ENCODE measurements at places on chromosomes 1 and 21. TPM values are rescaled to one million over a fixed set of nuclear protein-coding genes. Genes with fewer than 3 reads are reported as not detected.

GRCh38 chr1:200738949-200739651 lies 407 bp downstream of the CAMSAP2 start:
- H3K4me1 ChIP-seq: no peaks in the 10 kb centered on the region
- no peaks in the 10 kb centered on the region for H3K36me3 ChIP-seq
- DNase-seq: peak; percentile 94
- peak overlapping the region; percentile 46 for H3K4me3 ChIP-seq

GRCh38 chr1:150596095-150596892 lies 16.9 kb upstream of the MCL1 start:
- H3K27ac ChIP-seq: no peak overlapping the region
- no peak overlapping the region for H3K4me3 ChIP-seq
- no peak for DNase-seq
- no peaks in the 10 kb centered on the region for H3K27me3 ChIP-seq
- H3K36me3 ChIP-seq: no peaks in the 10 kb centered on the region
- no peaks in the 10 kb centered on the region for H3K4me1 ChIP-seq

GRCh38 chr1:156217871-156218270 lies 5.1 kb downstream of the PMF1 start:
- peak overlapping the region; percentile 1 for H3K27ac ChIP-seq
- DNase-seq: no peak
- H3K4me3 ChIP-seq: no peak overlapping the region
- no peaks in the 10 kb centered on the region for H3K27me3 ChIP-seq
- H3K4me1 ChIP-seq: no peaks in the 10 kb centered on the region

GRCh38 chr1:219365451-219365850 lies 191.8 kb downstream of the LYPLAL1 start:
- H3K36me3 ChIP-seq: no peaks in the 10 kb centered on the region
- no peak overlapping the region for H3K27ac ChIP-seq
- no peak for DNase-seq
- H3K4me1 ChIP-seq: no peaks in the 10 kb centered on the region

The RORC gene
- total RNA-seq: not detected

DNA sequence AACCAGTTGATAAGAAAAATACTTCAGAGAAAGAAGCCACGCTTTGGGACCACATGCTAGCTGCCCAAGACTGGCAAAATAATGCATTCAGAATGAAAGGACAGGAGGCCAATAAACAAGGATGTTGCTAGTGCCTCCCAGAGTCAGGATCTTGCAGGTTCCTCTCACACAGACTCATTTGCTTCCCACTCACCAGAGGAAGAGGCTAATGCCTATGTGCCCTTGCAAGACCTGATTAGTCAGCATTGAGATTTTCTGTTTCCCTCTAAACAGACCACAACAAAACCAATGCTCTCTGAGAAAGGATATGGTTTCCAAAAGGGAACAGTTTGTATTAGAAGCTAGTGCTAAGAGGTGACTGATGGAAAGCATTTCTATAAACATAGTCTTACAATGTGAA lies 85.7 kb downstream of the NRDC start:
- peaks cover 13% of the 10 kb centered on the region for H3K36me3 ChIP-seq
- H3K4me1 ChIP-seq: no peaks in the 10 kb centered on the region
- no peak overlapping the region for H3K4me3 ChIP-seq
- no peaks in the 10 kb centered on the region for H3K27me3 ChIP-seq

GRCh38 chr1:220791956-220792355 lies 5.2 kb downstream of the MTARC1 start:
- H3K27me3 ChIP-seq: no peaks in the 10 kb centered on the region
- H3K4me1 ChIP-seq: no peaks in the 10 kb centered on the region

GRCh38 chr1:96498744-96499340 lies 222.7 kb upstream of the PTBP2 start:
- H3K27ac ChIP-seq: no peak overlapping the region
- H3K27me3 ChIP-seq: no peaks in the 10 kb centered on the region
- no peaks in the 10 kb centered on the region for H3K4me1 ChIP-seq
- H3K4me3 ChIP-seq: no peak overlapping the region
- H3K36me3 ChIP-seq: no peaks in the 10 kb centered on the region
- DNase-seq: no peak

The OR2T29 gene
- not detected for total RNA-seq

The ZNF648 gene
- not detected for total RNA-seq

- no peaks in the 10 kb centered on the region for H3K27me3 ChIP-seq
- H3K27ac ChIP-seq: no peak overlapping the region
- H3K36me3 ChIP-seq: no peaks in the 10 kb centered on the region
- no peak overlapping the region for H3K4me3 ChIP-seq
- H3K4me1 ChIP-seq: no peaks in the 10 kb centered on the region
These were observed 2005.7 kb downstream of the MRPL39 start for GRCh38 chr21:23601549-23601948.

GRCh38 chr1:235239851-235240250 lies 78.8 kb upstream of the RBM34 start:
- H3K27me3 ChIP-seq: no peaks in the 10 kb centered on the region
- no peak overlapping the region for H3K27ac ChIP-seq
- no peaks in the 10 kb centered on the region for H3K36me3 ChIP-seq
- no peaks in the 10 kb centered on the region for H3K4me1 ChIP-seq

DNA sequence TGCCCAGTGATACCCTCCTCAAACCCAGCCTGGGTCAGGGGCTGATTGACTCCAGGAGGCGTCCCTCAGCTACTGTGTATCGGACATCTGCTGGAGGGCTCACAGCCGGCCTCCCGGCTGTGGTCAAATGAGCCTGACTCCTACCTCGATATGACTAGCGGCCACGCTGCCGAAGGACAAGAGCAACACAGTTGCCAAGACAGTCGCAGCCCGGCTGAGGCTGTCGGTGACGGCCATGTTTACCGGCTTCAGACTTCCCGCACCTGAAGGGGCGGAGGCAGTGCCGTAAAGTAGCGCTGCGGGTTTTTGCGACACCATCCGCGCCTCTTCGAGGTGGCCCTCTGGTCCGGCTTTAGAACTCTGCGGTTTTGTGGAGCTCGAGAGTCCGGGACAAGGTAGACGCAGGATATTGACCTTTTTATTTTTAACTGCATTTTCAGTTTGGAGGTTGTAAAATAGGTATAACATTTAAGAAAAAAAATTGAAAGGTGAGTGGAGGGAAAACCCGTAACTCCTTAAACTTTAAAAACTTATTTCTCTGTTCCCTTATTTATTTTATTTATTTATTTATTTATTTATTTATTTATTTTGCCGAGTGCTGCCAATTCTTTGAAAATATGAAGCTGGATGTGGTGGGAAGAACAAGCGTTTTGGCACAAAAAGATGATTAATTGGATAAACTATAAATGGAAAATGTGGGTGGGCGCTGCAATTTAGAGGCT lies at the start of gene PIGK:
Gene PIGK, minus strand, starts transcription at position 265 of the 722 bp plus-strand sequence. Its CDS starts 28 bp downstream, at position 237.
- peak; percentile 95 for DNase-seq
- no peaks in the 10 kb centered on the region for H3K36me3 ChIP-seq
- peaks cover 5% of the 10 kb centered on the region for H3K4me1 ChIP-seq
- H3K27ac ChIP-seq: peak within 1 kb of the TSS; percentile 80
- peak within 1 kb of the TSS; percentile 89 for H3K4me3 ChIP-seq

- H3K27me3 ChIP-seq: no peaks in the 10 kb centered on the region
- no peak overlapping the region for H3K27ac ChIP-seq
- H3K4me1 ChIP-seq: peaks cover 4% of the 10 kb centered on the region
- no peak for DNase-seq
- no peaks in the 10 kb centered on the region for H3K36me3 ChIP-seq
- no peak overlapping the region for H3K4me3 ChIP-seq
These were observed 3.1 kb downstream of the FUCA1 start for GRCh38 chr1:23864801-23865542.

DNA sequence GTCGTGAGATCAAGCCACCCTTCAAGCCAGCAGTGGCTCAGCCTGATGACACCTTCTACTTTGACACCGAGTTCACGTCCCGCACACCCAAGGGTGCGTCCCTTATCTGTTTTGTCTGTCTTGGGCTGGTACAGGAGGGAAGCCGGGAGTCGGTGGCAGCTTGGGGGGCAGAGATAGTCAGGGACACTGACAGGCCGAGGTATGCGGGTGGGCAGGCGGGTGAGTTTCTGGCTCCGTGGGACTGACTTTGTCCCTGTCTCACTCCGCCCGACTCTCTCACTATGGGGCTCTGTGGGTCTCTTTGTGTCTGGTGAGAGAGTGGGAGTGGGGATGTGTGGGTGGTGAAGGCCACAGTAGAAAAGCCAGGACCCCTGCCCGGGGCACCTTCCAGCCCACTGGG lies 27.4 kb downstream of the RPS6KA1 start:
- H3K4me3 ChIP-seq: no peak overlapping the region
- no peaks in the 10 kb centered on the region for H3K4me1 ChIP-seq
- H3K36me3 ChIP-seq: no peaks in the 10 kb centered on the region
- no peaks in the 10 kb centered on the region for H3K27me3 ChIP-seq

- no peak overlapping the region for H3K4me3 ChIP-seq
- H3K27me3 ChIP-seq: no peaks in the 10 kb centered on the region
- no peaks in the 10 kb centered on the region for H3K36me3 ChIP-seq
- DNase-seq: no peak
- no peak overlapping the region for H3K27ac ChIP-seq
- H3K4me1 ChIP-seq: no peaks in the 10 kb centered on the region
These were observed 16.6 kb upstream of the ESRRG start for GRCh38 chr1:216739793-216740192.

DNA sequence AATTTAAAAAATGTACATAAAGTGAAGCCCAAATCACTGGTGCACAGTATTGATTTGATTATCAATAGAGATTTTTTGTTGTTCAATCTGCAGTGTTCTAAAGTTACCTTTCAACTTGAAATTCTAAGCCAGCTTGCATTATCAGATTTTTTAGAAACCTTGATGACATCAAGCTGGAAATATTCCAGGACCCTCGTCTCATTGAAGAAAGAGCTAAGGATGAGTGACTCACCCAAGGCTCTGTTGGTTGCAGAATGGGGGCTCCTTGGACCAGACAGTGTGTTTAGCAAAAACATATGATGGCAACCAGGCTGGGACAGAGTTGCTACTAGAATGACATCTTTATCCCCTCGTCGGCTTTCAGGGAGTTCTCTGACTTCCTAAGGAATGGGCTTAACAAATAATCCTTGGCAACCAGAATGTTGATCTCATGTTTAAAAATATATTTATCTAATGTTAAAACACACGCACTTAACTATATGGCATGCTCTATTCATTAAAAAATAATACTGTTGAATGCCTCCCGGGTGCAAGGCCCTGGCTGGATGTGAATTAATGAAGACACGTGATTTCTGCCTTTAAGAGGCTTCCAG lies 79.7 kb downstream of the RUNX3 start:
- no peak for DNase-seq
- H3K36me3 ChIP-seq: no peaks in the 10 kb centered on the region
- no peaks in the 10 kb centered on the region for H3K4me1 ChIP-seq
- H3K27ac ChIP-seq: no peak overlapping the region
- H3K27me3 ChIP-seq: no peaks in the 10 kb centered on the region
- H3K4me3 ChIP-seq: no peak overlapping the region

The DNASE2B gene
- total RNA-seq: not detected

DNA sequence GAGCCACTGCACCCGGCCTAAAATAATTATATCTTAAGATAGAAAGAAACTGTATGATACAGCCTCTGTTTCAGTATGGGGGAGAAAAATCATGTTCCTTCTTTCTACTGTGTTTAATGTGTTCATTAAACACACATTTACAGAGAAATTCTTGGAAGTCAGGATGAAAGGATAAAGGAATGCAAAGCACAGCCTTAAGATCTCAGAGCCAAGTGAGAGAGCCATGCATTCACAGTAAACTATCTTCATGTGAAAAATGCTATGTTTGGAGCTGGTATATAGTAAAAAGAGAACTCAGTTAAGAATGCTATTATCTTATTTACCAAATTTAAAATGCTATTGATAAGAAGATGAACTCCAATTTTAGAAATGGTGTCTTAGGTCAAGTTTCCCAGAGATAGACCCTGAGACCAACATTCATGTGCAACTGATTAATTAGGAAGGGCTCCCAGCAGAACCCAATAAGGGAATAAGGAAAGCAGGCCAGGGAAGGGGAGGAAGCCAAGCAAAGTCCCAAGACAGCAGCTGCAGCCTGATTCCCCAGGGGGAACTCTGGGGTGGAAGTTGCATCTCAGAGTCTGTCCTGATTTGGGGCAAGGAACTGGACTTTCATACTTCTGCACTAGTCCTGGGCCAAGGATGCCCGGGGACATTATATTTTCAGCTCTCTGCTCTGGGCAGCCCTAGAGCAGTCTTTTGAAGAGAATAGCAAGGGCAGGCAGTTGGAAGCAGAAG lies 130.0 kb upstream of the ZNF648 start:
- H3K27me3 ChIP-seq: no peaks in the 10 kb centered on the region
- no peaks in the 10 kb centered on the region for H3K4me1 ChIP-seq
- no peak overlapping the region for H3K4me3 ChIP-seq
- no peak overlapping the region for H3K27ac ChIP-seq
- H3K36me3 ChIP-seq: no peaks in the 10 kb centered on the region

GRCh38 chr1:114086601-114087368 lies 66.9 kb downstream of the SYT6 start:
- no peak overlapping the region for H3K4me3 ChIP-seq
- no peaks in the 10 kb centered on the region for H3K36me3 ChIP-seq
- DNase-seq: no peak
- H3K4me1 ChIP-seq: no peaks in the 10 kb centered on the region
- H3K27ac ChIP-seq: no peak overlapping the region
- H3K27me3 ChIP-seq: no peaks in the 10 kb centered on the region

The PIK3CD gene
- 21.0 TPM for total RNA-seq
